ENCODE measurements at places on chromosomes 7 and 10. TPM values are rescaled to one million over a fixed set of nuclear protein-coding genes. Genes with fewer than 3 reads are reported as not detected.

DNA sequence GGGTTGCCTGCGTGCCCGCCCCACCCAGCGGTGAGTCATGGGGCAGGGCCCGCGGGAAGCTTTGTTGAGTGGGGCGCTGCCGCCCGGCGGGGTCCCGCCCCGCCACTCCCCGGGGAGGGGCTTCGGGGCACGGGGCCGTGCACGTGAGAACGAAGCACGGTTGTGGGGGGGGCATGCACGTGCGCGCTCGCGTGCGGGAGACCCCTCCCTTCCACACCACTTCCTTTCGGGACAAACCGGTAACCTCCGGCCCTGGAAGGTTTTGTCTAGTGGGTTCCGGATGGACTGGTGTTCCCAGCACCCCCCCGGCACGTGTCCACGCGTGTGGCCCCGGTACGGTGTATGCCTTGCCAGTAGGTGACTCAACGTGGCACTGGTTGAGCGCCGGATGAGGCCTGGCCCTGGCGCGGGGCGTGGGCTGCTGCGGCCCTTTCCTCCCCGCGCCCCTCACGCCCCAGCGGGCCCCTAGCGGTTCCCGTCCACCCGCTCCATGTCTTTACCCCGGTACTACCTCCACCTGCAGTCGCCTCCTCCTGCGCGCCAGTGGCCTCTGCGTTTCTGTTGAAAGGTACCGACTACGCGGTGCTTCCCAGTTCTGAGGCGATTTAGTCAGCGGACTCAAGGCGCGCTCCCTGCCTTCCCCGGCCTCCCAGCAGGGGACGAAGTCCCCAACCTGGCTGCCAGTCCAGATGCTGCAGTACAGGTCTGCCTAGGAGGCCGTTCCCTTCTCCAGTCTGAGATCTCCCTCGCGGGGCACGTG, 3.1 kb downstream of the ADIRF start:
- DNase-seq = peak; percentile 95

DNA sequence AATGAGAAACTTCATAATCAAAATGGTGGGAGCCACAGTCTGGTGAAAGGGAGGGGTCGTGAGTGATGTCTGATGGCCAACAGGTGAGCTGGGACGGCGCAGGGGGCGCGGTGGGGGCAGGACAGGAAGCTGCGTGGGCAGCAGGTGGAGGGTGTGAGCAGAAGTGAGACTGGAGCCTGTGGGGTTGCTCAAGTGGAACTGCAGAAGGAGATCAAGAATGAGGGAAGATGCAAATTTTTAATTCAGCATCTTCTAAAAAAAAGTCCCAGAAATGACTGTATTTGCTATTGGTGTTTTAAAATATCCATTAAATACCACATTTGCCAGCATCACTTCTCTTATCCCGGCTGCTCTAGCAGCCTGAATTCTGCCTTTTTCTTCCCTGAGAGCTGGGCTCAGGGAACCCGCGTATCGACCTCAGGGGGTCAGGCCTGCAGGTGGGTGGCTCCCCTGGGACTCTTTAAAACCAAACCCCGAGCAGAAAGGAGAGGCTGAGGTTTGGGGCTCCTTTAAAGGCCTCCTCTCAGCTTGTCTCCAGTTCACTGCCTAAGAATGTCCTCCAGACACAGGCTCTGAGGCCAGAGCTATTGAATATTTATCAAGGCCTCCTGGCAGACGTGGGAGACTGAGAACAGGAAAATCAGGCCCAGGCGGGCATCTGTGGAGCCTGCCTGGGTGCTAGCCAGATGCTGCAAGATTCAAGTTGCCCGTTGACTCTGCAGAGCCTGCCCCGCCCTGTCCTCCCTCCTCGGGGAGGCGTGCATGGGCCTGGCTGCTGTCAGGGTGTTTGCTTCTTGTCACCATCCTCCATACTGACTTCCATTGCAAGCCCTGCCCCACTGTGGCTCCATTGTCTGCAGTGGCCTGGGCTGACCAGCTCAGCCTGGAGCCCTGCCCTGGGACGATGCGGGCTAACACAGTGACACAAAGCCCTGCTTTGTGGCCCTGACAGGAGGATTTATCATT, 53.9 kb downstream of the SYPL1 start:
- DNase-seq = no peak

NPY gene
- not detected for total RNA-seq

GRCh38 chr10:72322030-72322279, 32.8 kb downstream of the DNAJB12 start:
- no peak for DNase-seq

NPC1L1 gene
- 0.24 TPM for total RNA-seq

PEX1 gene
- 20.6 TPM for total RNA-seq

- DNase-seq = no peak
These were observed 24.5 kb upstream of the KLF14 start for GRCh38 chr7:130758429-130759056.

DNA sequence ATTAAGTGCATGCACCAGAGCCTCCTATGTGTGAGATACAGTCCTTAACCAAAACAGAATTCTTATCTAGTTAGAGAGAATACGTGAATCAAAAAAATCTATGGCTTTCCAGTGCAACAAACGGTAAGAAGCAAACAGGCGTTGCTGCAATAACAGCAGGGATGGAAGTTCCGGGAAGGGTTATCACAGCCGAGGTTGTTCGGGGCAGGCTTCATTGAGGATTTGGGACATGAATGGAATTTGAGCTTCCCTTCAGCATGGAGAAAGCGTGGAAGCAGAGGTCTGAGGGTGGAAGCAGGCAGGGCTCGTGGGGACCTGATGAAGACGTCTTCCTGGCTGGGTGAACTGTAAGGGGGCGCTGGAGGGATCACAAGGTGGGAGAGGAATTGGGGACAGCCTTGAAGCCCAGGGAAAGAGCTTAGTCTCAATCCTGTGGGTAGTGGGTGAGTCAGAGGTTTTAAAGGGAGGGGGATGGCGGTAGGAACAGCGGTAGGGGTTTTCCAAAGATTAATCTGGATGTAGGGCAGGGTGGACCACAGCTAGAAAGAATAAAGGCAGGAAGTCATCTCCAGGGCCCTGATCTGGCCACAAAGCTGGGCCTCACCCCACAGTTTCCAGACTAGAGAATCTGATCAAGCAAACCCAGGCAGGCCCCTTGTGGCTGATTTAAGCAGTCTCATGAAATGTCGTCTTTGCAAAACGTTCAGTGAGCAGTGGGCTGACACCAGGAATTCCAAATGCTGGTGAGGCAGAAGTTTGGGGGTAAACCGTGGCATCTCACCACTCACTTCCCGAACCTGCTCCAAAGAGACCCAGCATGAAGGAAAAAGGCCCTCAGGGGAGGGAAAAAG, 65.1 kb downstream of the CALML3 start:
- no peak for DNase-seq
